NCI-H510A (cell line): ENCODE measurements at places on chromosomes 6 and 20.

GRCh38 chr6:37244430-37245310 lies 12.9 kb upstream of the TBC1D22B start:
- peak; percentile 98 for DNase-seq

GRCh38 chr6:62283365-62283764 lies 2.7 kb downstream of the KHDRBS2 start:
- DNase-seq: no peak

DNA sequence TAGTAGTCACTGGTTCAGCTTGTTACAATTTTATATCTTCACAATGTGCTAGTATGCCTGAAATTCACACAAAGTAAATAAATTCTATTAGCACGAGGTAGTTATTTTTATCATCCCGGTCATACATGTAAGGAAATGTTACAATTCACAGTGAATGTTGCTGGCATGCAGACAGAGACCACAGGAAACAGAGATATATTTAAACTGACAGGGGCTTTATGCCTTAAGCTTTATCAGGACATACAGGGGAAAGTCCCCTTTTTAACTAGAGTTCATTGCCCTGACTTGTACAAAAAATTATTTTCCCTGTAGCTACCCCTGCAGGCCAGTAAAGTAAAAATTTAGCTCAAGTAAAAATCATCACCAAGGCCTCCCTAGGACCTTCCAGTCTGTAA lies 712.0 kb upstream of the NRSN1 start:
- DNase-seq: no peak

DNA sequence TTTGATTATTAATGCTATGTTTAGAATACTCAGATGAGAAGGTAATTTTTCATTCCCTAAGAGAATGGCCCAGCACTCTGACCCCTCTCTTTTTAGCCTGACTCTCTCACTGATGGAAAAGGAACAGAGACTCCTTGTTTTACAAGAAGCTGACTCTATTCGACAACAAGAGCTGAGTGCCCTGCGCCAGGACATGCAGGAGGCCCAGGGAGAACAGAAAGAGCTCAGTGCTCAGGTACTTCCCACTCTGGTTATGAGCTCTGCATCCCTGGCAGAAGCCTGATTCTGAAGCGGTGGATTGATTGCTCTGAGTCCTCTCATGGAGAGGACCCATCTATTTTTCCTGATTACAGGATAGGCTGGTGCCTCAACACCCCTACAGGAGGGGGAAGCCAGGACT lies 33.0 kb downstream of the C20orf173 start:
- no peak for DNase-seq

DNA sequence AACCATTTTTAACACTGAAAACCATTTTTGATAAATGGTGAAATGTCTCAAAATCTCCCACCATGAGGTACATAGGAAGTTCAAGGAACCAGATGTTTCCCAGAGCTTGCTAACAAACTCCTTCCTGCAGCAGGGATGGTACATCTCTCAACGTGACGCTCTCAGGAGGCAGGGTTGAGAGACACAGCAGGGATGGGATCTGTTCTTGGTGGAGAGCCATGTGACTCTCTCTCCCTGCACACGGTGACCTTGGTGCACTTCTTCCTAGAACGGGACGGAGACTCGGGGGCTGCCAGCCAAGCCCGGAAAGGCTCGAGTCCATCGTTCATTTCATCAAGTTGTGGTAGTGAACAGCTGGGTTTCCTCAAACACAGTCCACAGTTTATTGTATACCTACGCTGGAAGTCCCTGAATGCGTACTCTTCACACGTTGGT lies 94.2 kb downstream of the FAM50B start:
- DNase-seq: no peak

- DNase-seq: no peak
Measured at GRCh38 chr6:15474196-15474595, 188.6 kb downstream of the DTNBP1 start.

DNA sequence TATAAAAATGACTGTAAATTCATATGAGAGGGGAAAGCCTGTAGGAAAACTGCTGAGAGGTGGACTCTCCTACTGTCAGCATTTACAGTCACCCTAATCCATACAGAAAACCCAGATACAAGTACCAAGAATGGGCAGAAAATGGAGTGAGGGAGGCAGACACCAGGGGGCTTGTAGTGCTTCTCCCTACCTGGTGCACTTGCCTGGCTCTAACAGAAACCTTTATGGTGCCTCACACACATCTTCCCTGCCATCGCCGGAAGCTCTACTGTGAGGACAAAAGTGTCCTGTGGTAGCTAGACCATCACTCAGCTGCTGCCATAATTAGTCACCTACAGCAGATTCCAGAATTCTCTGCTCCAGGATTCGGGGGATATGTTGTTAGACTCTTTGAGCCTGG lies 441.3 kb downstream of the TFAP2B start:
- no peak for DNase-seq

DNA sequence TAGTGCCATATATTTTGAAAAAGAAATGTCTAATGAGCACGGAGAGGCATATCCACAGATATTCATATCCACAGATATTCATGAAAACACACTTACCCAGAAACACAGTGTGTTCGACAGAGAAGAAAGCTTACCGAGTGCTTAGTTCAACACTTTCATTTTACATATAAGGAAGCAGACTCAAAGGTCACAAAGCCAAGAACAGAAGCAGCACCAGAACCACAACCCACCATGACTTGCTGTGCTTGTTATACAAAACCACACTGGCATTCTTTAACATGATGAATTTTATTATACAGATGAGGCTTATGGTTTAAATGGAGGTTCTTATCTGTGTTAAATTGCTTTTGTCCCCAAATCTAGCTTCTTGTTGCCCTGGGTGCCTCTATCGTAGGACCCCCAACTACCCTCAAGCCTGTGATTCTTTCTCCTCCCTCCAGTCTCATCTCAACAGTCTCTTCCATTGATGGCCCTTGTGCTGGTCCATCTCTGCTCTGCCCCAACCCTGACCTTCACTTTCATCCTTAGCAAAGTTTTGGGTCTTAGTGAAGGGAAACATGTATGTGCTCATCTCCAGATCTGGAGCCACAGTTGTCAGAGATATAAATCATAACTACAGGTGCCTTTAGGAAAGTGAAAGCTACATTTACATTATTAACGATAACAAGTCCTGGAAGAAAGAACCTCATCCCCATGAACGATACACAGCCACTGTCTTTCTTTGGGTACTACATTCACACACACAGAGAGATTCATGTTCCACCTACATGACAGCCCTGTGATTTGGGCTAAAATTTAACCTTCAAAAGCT lies 40.0 kb downstream of the SF3B5 start:
- DNase-seq: no peak

GRCh38 chr20:32018269-32019155 lies 8.3 kb downstream of the CCM2L start:
- DNase-seq: peak; percentile 83

DNA sequence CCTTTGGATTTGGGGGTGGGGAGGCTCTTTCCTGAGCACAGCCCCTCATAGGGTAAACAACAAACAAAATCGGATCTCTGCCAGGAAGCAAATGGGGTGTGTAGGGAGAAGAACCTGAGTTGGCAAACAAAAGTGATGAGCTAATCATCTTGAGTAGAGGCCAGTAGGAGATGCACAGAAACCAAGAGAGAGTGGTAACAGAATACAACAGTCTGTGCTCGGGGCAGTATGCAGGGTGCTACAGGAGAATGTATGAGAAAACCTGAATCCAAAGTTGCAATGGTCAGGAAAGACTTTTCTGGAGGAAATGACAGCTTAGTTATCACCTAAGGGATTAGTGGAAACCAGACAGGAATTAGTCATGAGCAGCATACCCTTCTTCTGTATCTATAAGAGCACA lies 177.8 kb downstream of the CDKAL1 start:
- DNase-seq: no peak

GRCh38 chr6:13873288-13874190 lies 51.2 kb upstream of the RNF182 start:
- peak; percentile 87 for DNase-seq

DNA sequence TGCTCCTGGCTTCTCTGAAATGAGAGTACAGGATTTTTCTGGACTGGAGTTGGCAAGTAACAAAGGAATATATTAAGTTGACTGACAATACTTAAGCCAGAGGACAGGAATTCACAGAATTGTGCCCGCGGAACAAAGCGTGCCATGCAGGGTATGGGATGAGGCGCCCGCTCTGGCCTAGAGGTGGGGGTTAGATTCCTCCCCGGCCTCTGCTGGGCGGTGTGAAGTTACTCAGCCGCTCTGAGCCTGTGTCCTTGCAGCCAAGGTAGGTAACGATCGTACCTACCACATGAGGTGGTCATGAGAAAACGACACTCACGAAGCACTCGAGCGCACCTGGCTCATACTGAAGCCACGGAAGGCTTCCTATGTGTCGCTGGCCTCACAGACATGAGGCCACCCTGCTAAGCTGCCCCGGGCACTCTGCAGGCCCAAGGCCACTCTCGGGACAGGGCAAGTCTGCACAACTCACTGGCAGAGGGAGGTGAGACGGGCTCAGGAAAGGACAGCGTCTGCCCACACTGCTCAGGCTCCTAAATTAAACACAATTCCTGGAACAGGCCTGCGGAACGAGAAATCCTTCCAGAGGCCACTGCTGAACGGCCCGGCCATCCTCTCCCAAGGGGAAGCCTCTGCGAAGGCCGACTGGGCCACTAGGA lies 70.8 kb downstream of the PSMG4 start:
- peak; percentile 29 for DNase-seq

GRCh38 chr6:133399426-133399825 lies 158.3 kb downstream of the EYA4 start:
- DNase-seq: no peak

DNA sequence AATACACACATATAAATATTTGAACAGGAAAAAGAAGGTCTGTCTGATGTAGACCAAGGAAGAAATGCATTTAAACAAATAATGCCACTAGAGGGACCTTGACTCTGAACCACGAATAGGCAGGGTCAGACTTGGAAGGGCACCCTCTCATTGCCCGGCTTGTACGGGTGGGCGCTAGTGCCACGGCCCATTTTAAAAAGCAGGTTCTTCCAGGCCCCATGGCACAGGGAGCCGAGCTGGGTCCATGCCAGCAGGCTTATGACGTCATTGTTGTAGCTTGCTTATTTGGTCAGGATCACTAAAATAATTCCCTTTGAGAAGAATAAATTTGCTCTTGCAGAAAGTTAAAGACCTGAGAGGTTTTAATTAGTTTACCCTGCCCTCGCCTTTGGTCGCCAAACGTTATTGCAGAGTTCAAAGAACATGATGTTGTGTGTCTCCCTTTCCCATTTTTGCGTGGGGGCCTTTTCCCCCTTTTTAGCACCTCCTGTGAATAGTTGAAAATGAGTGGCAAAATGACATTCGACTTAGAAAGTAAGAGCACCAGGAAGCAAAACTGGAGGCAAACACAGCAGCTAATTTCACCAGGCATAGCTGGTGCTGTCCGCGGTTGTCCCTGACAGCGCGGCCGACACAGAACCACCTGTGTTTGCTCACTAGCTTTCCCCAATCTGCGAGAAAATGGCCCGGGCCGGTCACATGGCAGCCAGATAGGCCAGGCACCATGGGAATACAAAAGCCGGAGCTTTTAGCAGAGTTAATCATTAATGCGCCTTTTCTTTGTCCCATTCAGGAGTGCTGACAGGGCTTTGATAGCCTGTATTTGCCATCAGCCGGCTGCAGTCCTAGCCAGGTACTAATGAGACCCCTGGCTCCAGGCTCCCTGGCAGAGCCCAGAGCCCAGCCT lies 93.8 kb downstream of the FOXA2 start:
- peak; percentile 74 for DNase-seq

GRCh38 chr6:119312441-119312840 lies 37.1 kb downstream of the MAN1A1 start:
- no peak for DNase-seq

- DNase-seq: no peak
Measured at GRCh38 chr6:18724056-18724455, 336.9 kb downstream of the RNF144B start.

DNA sequence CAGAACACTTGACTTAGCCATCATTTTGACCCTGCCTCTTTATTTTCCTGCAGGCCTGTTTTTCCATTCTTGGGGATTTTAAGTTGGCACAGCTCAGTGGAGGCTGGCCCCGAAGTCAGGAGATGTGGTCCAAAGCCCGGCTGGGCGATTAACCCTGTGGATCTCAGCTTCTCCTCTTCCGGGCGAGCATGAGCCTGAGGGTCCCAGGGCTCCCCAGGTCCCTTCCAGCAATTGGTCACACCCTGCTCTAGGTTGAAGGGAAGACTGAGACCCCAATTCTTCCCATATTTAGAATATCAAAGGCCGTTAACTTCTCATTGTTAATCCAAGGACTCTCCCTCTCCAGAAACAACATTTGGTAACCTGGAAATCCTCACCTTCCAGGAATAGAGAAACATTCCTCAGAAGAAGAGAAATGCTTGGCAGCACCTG lies 2.3 kb downstream of the THBS2 start:
- DNase-seq: no peak

- DNase-seq: no peak
Measured at GRCh38 chr6:41790045-41790444, 2.6 kb downstream of the TOMM6 start.

DNA sequence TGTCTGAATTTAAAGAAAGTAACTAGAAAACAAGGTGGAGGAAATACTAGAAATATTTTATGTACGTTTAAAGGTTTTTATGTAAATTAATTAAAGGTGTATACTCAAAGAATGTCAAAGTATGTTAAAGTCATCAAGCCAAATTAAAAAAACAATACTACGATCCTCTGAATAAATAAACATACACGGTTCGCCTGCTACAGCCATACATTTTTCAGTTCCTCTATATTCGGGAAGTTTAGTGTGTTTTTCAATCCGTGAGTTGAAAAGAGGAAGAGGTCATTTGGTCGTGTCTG lies 626 bp downstream of the STX7 start:
- DNase-seq: no peak

- no peak for DNase-seq
Measured at GRCh38 chr6:104613416-104614001, 246.2 kb downstream of the HACE1 start.

DNA sequence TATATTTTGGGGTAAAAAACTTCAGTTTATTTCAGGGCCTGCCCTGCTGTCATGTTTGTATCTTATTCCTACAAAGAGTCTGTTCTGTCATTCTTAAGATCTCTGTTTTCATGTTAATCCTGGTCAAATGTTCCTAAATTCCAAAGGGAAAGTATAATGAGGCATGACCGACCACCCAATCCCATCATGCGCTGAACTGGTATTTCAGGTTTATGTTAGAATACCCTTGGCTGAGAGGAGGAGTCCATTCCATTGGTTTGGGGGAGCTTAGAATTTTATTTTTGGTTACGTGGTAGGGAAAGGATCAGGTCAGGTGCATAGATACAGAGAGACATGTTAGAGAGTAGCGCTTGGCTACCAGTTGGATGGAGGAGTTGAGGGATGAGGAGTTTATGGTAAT lies 25.7 kb downstream of the CFAP61 start:
- no peak for DNase-seq

- DNase-seq: no peak
Measured at GRCh38 chr6:6597682-6598081, 9.2 kb downstream of the LY86 start.

- DNase-seq: no peak
Measured at GRCh38 chr20:37378785-37379598, 33.1 kb downstream of the SRC start.

DNA sequence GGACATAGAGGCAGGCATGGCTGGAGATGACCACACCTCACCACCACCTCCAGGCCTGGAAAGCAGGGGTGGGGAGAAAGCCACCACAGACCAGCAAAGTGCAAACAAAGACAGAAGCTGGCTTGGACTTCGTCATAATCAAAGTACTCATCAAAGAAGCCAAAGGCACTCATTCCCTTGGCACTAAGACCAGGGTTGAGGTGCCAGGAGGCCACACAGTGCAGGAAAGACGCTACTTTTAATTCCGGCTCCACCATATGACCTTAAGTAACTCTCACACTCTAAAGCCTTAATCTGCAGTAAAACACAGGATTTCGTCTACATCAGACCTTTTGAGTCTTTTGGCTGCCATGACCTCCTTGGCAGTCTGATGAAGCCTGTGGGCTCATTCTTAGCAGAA lies 123.1 kb downstream of the HIVEP2 start:
- DNase-seq: no peak

- no peak for DNase-seq
Measured at GRCh38 chr6:5677219-5678000, 329.3 kb downstream of the NRN1 start.
